Fibroblast of pulmonary artery (primary cell): ENCODE measurements at places on chromosomes 16 and 17.

GRCh38 chr16:88989852-88990547 is 13.0 kb upstream of the CBFA2T3 start:
- no peak for DNase-seq

DNA sequence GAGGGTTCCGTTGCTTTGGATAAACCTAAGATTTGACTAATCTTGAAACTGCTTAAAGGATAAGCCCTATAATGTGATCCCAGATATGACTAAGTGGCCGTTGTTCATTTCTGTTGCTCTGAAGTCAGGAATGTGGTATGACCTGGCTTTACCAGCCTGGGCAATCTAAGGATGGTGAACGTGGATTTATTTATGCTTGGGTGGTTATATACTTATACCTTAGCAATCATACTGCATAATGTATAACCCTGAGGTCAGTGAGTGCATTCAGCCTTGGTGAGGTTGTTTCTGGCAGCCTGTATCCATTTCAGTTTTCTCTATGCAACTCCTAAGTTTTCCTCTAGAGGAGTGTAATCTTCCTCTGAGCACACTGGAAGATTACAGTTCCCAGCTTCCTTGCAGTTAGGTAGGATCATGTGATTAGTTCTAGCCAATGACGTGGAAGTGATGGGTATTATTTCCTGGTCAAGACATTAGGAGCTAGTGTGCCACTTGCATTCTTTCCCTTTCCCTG is 41.9 kb downstream of the FTO start:
- peak; percentile 22 for DNase-seq

GRCh38 chr17:65158622-65159021 is 21.5 kb downstream of the RGS9 start:
- DNase-seq, result no peak

- DNase-seq, result no peak
These were observed 256.4 kb downstream of the CDH13 start for GRCh38 chr16:82882982-82883835.

DNA sequence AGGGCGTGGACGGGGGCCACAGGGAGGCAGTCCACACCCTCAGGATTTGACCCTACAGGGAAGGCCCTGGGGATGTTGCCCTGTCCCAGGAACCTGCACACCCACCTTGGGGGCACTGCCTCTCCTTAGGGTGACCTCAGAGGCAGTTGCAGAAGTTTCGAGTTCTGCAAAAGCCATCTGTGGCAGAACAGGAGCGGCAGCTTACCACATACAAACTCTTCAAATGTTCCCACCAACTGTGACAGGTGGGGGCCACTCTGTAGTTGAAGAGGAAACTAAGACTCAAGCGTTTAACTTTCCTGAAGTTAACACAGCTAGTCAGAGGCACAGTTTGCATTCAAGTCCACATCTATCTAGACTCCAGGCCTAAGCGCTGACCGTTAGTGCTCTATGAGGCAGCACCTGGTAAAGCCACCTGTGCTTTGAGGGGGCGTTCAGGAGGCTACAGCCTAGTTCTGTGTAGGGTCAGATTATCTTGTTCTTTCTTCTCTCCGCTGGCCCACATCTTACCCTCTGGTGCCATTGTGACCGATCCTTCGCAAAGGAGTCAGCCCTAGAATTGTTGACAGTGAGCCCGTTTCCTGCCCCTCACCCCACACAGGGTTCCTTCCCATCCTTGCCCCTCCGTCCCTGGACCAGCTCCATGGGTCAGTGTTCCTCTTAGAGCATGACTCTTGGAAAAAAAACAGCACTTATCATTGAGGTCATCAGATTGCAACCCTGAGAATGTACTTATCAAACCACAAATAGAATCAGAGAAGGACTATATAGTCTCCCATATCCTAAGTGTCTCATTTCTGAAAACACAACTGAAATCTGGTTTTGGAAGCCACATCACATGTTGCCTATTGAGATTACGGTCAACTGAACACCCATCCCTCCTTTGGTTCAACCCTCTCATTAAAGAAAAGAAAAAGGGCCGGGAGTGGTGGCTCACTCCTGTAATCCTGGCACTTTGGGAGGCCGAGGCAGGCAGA is 45.4 kb downstream of the CDH1 start:
- DNase-seq, result no peak

DNA sequence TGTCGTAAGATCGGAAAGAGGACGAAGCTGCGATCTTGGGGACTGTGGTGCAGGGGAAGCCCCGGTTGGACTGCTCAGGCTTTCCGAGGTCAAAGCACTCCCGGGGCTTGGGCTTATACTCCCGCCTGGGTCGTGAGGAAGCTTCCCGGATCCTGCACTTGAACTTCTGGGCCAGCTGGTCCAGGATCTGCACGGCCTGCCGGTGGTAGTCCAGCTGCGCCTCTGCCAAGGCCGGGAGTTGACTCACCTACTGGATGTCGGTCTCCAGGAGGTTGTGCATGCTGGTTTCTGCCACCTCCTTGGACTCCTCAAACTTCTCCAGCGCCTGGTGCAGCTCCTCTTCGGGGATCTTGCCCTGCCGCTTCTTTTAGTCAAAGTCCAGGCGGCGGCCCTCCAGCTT is 99.2 kb downstream of the KPNA2 start:
- DNase-seq, result no peak

DNA sequence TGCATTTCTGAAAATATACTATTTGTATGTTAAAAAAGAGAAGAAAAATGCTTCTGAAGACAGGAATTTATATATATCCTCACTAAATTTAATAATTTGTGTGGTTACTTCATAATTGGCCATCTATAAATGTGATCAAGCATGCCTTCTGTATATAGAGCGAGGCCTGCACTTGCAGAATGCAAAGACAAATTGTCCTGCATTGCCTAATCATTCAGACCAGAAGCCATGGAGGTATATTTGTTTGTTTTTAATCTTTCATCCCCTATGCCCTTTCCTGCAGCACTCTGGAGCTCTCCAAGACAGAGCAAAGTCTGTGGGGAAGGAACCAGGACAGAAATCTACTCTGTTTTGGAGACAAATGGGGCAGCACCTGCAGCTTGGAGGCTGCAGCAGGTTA is 23.8 kb upstream of the DDX52 start:
- DNase-seq, result no peak

GRCh38 chr16:22325598-22326368 is 28.6 kb downstream of the POLR3E start:
- no peak for DNase-seq

DNA sequence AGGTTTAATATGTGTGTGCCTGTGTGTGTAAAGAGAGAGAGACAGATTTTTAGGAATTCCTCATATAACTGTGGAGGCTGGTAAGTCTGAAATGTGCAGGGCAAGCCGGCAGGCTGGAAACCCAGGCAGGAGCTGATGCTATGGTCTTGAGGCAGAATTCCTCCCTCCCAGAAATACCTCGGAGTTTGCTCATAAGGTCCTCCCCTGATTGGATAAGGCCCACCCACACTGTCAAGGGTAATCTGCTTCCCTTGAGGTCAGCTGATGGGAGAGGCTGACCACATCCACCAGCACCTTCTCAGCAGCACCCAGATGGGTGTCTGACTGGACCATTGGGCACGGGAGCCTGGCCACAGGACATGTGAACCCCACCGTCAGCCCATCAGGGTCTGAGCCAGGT is 42.4 kb downstream of the C16orf95 start:
- DNase-seq, result no peak

DNA sequence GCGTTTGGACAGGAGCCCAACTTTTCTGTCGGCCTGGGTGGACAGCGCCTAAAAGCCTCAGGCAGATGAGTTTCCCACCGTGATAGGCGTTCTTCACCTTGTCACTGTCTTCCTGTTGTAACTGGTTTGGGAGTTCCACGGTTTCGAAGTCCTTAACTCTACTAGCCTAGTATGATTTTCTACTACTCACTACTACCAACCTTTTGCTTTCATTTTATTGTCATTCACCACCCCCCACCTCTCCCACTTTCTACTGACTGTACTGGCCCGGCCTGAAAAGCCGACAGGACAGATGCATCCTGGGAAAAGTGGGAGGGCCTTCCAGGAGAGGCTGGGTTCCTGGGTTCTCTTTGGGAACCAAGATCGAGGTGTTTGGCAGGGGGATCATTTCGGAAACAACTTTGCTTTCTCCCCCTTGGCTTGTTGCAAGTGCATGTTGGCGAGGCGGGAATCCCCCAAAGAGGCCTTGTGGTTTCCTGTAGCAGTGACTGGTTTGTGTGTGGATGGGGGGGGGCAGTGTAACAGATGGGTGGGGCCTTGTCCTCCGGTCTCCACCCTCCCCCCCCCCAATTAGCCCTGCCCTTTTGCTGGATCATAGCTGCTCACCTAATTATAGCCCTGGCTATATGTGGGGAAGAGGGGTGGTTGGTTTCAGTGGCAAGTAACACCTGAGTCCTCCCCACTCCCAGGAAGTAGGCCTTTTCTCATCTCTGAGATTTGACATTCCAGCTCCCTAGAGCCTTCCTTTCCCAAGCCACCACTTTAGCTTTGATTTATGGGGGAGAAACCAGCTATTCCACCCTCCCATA is 1.4 kb downstream of the EIF5A start:
- peak; percentile 79 for DNase-seq

DNA sequence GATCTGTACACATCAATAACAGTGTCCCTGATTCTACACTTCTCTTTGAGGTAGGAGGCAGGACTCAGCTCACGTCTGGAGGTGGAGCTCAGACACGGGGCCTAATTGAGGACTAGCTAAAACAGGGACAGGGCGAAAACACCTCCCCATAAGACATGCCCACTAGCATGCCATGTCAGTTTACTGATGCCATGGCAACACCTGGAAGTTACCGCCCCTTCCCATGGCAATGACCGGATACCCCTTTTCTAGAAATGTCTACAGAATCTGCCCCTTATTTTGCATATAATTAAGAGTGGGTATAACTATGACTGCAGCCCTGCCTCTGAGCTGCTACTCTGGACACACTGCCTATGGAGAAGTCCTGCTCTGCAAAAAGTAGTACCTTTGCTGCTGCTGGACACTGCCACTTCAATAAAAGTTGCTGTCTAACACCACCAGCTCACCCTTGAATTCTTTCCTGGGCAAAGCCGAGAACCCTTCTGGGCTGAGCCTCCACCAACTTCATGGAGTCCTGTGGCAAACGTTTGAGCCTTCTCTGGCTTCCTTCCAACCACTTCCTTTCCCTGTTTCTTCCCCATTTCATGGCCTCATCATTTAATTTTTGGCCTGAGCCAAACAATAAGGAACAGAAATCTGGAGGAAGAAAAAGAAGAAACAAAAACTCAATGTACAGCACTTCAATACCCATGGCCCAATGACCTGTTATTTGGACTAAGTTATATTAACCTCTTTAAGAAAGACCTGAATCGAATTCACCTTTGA is 21.0 kb downstream of the PHB1 start:
- DNase-seq, result peak; percentile 28

DNA sequence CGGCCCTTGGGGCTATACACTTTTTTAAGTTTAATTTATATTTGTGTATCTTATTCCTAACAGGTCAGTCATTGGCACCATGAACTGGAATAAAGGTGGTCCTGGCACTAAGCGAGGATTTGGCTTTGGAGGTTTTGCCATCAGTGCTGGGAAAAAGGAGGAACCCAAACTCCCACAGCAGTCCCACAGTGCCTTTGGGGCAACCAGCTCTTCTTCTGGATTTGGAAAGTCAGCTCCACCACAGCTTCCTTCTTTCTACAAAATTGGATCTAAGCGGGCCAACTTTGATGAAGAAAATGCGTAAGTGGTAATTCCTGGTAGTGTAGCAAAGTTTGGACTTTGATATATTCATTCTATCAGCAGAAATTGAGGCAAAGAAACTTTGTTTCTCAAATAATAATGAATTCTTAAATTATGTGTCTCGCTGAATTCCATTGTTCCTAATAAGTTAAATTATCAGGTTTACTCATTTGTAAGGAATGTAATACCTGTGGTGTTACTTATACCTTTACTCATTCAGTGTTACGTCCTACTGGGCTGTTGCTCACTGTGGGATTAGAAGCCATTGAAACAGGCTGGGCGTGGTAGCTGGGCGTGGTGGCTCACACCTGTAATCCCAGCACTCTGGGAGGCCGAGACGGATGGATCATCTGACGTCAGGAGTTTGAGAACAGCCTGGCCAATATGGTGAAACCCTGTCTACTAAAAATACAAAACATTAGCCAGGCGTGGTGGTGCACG is 13.2 kb downstream of the DDX42 start:
- DNase-seq, result no peak

- peak; percentile 56 for DNase-seq
These were observed 10.5 kb downstream of the FTO start for GRCh38 chr16:53714205-53715022.

- DNase-seq, result no peak
These were observed 107.3 kb upstream of the CDH5 start for GRCh38 chr16:66258916-66259845.

GRCh38 chr17:19368229-19368628 is 5.7 kb upstream of the B9D1 start:
- DNase-seq, result no peak

DNA sequence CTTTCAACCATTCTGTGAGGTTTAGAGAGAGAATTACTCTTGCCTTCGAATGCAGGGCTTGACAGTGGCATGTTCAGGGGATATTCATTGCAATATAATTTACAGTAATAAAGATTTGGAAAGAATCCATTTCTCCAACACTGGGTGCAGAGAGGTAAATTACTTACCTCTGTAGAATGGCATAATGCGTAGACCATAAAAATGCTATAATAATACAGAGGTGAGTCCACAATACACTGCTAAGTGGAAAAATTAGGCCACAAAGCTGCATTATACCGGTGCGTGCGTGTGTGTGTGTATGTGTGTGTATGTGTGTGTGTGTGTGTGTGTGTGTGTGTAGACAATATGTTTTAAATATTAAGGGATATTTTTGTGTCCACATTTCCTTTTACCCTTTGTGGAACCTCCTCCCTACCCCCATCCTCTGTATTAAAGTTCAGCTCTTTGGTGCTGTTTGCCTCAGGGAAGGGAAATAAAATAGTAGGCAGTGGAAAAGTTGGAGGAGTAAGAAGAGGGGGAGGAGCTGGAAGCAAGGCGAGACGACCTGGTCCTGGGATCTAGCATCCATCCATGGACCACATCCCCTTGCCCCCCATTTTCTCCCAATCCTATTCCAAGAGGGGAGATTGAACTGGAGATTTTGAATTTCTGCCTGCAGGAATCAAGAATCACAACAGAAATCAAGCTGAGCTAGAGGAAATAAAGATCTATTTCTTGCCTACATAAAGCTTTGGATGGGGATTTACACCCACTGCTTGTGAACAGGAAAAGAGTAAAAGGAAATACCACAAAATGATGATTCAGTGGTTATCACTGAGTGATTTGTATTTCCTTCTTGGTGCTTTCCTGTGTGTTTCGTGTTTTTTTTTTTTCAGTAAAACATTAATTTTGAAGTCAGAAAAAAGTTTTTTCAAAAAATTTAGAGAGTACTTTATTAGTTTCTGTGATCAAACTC is 124.8 kb downstream of the RGS9 start:
- DNase-seq, result peak; percentile 63

DNA sequence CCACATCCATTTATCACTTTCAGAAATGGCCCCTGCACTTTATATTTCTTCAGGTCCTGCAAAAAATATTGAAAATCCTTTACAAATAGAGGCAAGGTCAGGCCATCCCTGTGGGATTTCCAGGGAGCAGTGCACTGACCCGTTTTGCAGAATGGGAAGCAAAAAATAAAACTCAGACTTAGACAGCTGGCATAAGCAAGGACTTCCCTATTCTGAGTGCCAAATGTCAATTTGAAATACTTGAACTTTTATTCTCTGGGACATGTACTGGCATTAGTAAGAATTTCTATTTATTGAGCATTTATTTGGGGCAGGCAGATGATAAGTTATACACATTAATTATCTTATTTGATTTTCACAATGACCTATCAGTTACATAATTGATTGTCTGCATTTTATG is 32.4 kb downstream of the PRKCB start:
- no peak for DNase-seq
